ENCODE measurements at places on chromosomes 12 and 14. TPM values are rescaled to one million over a fixed set of nuclear protein-coding genes. Genes with fewer than 3 reads are reported as not detected.
A peak's percentile ranks its signal among the peaks of the same experiment; 100 is the strongest.

DNA sequence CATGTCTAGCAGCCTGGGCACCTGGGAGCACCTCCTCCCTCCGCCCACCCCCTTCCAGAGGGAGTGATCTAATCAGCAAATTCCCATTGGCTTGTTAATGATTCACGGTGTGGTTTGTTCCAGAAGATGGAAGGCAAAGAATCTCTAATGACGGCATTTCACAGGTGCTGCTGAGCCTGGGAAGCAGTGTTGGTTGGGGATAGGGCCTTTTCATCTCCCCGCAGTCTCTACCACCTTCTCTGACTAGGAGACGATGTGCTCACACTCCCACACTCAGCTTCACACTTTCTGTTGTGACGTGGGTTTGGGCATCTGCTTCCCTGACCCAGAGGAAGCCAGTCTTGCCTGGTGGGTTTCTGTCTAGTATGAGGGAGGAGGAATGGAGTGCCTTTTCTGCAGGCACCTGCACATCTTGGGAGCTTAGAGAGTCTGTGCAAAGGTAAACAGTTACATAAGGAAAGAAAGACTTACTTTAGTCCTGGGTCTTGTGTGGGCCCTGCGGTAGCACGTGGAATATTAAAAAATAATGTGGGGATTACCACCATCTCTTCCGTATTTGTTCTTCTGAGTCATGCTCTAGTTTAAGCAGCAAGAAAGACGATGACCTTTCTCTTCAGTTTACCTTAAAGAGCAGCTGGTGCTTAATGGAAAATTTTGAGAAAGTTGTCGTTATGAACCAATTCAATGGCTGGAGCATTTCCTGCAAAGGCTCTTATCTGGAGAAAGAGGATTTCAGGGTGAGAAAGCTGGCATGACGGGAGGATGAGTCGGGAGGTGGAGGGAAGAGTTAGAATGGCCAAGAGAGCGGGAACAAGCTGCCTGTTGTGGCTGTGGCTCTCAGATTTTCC lies 70.6 kb upstream of the ARHGAP5 start:
- no peak for DNase-seq

DNA sequence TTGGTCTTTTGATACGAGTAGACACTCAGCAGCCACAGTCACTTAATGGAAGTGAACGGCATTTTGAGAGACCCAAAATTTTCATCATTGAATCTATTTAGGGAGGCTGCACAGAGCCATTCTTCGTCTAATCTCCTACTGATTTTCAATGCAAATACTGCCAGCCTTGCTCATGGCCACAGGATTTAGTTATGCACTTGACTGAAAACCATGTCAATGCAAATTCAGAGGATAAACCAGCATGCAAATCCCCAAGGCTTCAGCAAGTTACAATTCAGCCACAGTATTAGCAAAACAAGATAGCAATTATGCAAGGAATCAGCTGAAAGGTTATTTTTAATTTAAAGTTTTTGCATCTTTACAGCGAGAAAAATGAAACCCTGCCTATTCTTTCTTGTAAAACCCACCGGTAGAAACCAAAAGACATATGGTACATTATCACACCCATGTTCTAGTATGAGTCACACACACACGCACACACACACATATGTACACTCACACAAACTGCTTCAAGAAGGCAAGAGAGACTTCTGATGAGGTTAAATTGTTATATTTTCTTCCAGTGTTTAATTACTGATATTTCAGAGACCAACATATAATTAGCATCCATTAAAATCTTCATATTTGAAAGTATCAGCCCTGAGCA lies 985.3 kb upstream of the FLRT2 start:
- no peak for DNase-seq

- DNase-seq = no peak
These were observed 137.3 kb downstream of the FOXN3 start for GRCh38 chr14:89279649-89280232.

DNA sequence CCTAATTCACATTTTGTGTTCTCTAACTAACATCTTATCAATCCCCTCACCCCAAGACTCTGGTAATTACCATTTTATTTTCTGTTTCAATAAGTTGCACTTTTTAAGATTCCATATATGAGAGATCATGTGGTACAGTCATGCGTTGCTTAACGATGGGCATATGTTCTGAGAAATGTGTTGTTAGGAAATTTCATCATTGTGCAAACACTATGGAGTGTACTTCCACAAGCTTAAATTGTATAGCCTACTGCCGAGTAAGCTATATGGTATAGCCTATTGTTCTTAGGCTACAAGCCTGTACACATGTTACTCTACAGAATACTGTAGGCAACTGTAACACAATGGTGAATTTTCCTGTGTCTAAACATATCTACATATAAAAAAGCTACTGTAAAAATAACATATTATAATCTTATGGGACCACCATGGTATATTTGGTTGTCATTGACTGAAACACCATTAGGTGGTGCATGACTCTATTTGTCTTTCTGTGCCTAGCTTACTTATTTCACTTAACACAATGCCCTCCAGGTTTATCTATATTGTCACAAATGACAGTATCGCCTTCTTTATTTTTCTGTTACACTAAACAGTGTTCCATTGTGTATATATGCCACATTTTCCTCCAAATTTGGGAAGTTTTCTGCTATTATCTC lies 473.4 kb upstream of the LMO3 start:
- DNase-seq = no peak

DNA sequence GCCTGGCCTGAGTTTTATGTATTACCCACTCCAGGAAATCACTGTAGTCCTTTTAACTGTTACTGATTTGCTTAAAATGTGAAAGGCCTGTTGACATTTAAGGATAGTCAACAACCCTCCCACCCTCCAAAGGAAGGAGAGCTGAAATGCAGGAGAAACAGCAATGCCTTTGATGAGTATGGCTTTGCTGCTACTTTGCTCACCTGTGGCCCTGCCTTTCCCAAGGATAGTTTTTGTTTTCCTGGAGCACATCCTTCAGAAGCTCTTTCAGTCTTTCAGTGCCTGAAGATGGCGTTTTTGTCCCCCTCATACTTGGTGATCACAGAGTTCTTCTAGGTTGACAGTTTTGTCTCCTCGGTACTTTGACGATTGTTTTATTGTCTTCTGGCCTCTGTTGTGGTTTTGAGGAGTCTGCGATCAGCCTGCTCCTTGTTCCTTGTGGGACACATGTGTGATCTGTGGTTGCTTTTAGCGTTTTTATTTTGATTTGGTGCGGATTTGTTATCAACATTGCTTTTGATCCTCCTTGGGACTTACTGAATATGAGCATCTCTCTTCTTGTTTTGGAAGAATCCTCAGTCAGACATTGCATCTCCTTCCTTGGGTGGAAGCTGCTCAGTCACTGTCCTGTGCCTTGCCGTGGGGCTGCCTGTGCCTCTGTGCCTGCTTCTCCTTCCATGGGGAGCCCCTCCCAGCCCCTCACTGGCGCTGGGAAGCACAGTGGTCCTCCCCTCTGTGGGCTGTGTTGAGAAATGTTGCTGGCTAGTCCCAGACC lies 17.2 kb downstream of the PACS2 start:
- DNase-seq = no peak

DNA sequence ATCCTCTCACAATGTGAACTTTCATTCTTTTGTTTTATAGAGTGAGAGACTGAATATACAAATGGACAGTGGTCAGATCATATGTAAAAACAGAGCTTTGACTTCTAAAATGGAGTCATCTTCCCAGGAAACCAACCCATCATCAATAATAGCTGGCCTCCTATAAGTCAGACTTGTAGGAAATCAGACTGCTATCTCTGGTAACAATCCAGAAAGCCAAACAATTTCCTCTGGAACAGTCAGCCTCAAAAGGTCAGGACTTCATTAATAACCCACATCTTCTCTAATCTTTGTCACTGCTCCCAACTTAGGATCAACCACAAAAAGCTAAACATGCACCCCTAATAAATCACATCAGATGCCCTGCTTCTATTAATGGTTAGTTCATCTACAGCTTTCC lies 227.9 kb upstream of the G2E3 start:
- no peak for DNase-seq

GRCh38 chr12:14384783-14385638 lies 19.5 kb downstream of the ATF7IP start:
- DNase-seq = peak; percentile 78

GRCh38 chr14:51661504-51661903 lies 9.8 kb downstream of the FRMD6 start:
- DNase-seq = no peak

- DNase-seq = no peak
These were observed 1524.4 kb upstream of the SEL1L start for GRCh38 chr14:83058068-83058467.

DNA sequence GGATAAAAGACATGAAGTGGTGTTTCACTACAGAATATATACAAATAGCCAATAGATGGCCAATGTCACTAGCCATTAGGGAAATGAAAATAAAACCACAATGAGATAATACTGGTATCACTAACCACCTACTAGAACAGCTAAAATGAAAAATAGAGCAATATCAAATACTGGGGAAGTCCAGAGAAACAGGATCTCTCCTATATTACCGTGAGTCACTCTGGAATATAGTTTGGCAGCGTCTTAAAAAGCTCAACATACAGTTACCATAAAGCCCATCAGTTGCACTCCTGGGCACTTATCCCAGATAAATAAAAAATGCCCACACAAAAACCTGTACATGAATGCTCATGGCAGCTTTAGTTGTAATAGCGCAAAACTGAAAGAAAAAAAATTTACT lies 101.7 kb downstream of the TMTC1 start:
- DNase-seq = no peak

DNA sequence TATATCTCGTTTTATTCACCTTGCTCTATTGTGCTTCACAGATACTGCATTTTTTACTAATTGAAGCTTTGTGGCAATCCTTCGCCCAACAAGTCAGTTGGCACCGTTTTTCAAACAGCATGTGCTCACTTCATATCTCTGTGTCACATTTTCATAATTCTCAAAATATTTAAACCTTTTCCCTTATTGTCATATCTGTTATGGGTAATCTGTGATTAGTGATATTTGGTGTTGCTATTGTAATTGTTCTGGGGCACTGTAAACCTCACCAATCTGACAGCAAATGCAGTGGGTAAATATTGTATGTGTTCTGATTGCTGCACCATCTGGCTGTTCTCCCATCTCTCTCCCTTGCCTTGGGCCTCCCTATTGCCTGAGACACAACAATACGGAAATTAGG lies 191.3 kb downstream of the BTG1 start:
- DNase-seq = no peak

DNA sequence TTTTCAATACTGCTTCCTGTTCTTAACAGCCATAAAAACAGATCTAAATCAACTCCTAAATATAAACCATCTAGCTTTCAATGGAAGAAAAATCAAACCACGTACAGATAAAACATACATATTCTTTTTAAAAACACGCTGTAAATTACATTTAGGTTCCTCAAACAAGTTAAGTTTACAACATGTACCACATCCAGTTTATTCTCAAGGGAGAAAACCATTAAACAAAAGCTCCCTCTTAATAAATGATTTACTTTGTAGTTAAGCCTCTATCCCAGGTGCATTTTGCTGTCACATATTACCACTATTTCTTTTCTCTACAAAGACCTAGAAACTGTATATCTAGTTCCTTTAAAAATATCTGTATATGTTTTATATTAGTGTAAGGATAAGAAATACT lies 3.1 kb downstream of the NUMB start:
- no peak for DNase-seq

- DNase-seq = no peak
These were observed 112.6 kb downstream of the RIMBP2 start for GRCh38 chr12:130603396-130603965.

GRCh38 chr12:78703820-78704525 lies 160.6 kb upstream of the SYT1 start:
- no peak for DNase-seq

- no peak for DNase-seq
These were observed 7.3 kb downstream of the JAG2 start for GRCh38 chr14:105161309-105161708.

- DNase-seq = no peak
These were observed 201.0 kb downstream of the SSPN start for GRCh38 chr12:26396402-26396801.

GRCh38 chr12:62256408-62257096 lies 3.7 kb upstream of the USP15 start:
- DNase-seq = no peak

- DNase-seq = no peak
These were observed 18.8 kb upstream of the GPR68 start for GRCh38 chr14:91263329-91263728.

DNA sequence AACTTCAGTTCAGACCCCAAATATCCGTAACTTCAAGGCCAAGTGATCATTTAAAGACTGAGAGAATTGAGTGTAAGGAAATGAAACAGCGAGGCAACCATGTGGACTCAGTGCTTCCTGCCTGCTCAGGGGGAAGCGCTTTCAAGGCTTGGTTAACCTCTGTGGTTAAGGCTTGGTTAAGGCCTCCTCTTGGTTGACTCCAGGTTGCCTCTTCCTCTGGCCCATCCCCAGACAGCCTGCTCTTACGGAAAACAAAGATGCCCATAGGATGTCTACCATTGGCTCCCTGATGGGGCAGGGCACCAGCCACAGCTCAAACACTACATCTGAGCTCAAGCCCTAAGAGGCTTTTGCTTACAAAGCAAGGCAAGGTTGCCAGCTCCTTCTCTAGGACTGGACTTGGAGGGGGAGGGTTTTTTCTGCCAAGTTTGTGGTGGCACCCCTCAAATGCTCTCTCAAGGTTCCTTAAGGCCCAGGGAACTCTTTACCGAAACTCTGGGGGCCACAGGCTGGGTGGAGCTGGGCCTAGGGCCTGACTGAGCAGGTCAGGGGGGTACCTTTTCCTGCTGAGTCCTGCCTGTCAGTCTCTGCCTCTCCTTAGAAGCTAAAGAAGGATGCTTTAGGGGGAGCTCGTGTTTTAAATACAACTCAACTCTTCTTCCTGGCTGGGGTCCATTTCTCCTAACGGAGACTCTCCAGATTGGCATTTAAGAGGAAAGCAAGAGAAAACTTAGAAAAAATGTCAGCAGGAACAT lies 13.7 kb downstream of the COL2A1 start:
- no peak for DNase-seq

DNA sequence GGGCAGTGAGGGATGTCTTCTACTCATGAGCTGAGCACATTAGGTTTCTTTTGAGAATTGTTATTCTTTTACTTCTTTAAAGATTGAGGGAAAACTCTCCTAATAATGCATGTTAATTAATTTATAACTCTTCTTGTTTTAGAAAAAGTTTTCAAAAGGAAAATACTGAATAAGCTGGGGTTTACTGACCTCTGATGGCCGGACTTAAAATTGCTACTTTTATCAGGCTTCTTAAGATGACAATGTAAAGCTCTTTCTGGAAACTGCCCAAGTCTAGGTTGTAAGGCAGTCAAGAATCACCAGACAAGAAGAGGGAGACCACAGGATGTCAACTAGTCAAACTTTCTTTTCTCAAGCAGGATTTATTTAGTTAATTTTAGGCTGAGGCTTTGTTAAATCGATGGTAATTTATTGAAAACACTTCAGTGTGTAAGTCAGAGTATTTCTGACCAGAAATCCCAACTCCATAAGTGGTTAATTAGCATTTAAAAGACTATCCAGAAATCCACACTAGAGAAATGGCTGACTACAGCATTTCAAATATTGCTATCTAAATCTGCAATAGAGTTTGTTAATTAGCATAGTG lies 82.1 kb downstream of the AVPR1A start:
- no peak for DNase-seq

GRCh38 chr14:99038431-99038820 lies 233.6 kb downstream of the BCL11B start:
- no peak for DNase-seq

The L2HGDH gene
- 3.6 TPM for total RNA-seq

The TC2N gene
- total RNA-seq = 35.2 TPM

The TAS2R19 gene
- total RNA-seq = 14.9 TPM

The TXNDC16 gene
- total RNA-seq = 12.1 TPM

The SPIC gene
- total RNA-seq = not detected

The IFT43 gene
- 16.2 TPM for total RNA-seq

The GALNT9 gene
- not detected for total RNA-seq

The LHX5 gene
- not detected for total RNA-seq

The VRTN gene
- not detected for total RNA-seq

The KLHL33 gene
- 1.5 TPM for total RNA-seq
